ENCODE measurements at places on chromosomes 16 and 17. TPM values are rescaled to one million over a fixed set of nuclear protein-coding genes. Genes with fewer than 3 reads are reported as not detected.

GRCh38 chr17:12922120-12922519, 95.7 kb downstream of the ELAC2 start:
- DNase-seq, result no peak

DNA sequence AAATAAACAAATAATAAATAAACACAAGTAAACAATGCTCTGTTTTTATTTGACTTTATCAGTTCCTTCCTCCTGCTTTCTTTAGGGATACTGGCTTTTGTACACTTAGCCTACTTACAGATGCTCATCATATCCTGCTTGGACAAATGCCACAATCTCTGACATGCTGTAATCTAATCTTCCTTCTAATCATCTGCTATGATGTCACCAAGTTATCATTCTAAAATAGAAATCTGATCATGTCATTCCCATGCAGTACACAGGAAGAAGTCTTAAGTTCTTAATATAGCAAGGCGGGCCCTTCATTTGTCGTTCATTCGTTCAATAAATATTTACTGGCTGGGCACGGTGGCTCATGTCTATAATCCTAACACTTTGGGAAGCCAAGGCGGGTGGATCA, 9.1 kb upstream of the UBB start:
- DNase-seq, result no peak

PIK3R6 gene
- 0.14 TPM for polyA plus RNA-seq

DNA sequence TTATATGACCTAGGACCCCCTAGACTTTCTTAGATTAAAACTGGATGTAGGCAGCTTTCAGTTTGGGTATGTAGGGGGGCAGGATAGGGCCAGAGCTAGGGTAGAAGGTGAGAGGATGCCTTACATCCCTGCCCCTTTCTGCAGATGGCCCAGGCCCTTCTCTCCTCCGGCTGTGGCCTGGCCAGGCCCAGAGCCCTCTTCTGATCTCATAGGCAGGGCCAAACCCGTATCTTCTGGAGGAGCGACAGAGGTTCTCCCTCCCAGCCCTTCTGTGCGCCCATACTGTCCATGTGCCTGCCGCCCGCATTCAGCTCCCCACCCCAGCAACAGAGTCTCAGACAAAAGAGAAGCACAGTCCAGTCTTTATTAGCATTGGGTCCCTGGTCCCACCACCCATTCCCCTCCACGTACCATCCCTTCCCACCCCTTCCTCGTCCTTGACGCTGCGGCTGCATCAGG, 2.0 kb upstream of the TSPOAP1 start:
- no peak for DNase-seq

DNA sequence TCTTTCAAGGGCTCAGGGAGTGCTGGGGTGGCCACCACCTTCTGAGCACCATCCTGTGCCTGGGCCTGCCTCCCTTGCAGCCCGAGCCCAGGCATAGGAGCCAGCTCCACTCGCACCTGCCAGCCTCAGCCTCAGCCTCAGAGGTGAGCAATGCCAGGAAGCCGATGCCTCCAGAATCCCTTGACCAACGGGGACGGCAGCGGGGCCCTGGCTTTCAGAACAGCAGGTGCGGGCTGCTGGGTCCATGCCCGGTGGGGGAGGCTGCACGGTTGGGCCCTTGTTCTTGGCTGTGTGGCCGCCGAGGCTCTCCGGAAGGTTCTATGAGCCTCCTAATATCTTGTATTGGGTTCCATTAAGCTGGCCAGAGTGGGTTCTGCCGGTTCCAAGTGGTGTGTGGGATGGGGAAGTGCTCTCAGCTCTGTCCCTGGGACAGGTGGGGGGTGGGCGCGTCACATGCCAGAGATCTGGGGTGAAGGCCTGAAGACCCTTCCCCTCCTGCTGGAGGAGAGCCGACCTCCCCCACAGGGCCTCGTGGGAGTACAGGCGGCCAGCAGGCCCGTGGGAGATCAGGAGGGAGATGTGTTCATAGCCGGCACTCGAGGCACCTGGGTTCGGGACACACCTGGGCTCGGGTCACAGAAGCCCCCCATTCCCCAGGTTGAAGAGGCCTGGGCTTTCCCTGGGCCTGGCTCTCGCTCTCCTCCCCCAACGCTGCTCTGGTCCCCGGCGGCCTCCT, 27.0 kb downstream of the NPTX1 start:
- no peak for DNase-seq

DNA sequence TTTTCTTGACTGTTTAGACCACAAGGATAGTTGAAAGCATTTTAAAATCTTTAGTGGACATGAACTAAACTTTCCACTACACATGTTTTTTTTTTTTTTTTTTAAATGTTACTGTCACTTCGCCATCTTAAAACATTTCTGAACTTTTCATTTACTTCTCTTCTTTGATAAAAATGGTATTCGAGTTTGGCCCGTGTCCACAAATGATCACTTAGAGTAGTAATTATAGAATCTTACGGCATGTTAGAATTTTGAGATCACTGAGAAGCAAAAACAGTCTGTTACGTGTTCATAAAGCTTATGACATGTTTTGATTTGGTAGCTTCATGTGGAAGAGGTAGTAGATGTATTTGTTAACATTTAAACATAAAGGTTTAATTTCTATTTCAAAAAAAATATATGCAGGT, 1.1 kb downstream of the NSRP1 start:
- no peak for DNase-seq

GRCh38 chr16:64425381-64425780, 696.5 kb downstream of the CDH11 start:
- no peak for DNase-seq

- DNase-seq, result no peak
Observed at GRCh38 chr17:53527473-53527872, 295.3 kb upstream of the KIF2B start.

DNA sequence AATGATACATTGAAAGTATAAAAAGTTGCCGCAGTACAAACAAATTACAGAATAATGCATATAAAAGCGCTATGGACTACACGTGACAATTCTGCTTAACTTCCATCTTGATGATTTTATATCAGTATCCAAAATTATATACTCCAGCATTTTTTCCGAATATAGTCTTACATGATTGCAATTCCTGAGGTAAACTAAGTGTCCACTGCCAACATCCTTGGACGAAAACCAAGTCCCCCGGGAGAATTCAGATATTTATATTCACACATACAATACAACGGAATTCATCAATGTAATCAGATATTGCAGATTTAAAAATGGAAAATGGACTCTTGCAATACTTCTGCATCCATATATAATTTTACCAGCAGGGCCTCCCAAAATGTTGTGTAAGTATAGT, 8.9 kb upstream of the MYH11 start:
- DNase-seq, result no peak

DNA sequence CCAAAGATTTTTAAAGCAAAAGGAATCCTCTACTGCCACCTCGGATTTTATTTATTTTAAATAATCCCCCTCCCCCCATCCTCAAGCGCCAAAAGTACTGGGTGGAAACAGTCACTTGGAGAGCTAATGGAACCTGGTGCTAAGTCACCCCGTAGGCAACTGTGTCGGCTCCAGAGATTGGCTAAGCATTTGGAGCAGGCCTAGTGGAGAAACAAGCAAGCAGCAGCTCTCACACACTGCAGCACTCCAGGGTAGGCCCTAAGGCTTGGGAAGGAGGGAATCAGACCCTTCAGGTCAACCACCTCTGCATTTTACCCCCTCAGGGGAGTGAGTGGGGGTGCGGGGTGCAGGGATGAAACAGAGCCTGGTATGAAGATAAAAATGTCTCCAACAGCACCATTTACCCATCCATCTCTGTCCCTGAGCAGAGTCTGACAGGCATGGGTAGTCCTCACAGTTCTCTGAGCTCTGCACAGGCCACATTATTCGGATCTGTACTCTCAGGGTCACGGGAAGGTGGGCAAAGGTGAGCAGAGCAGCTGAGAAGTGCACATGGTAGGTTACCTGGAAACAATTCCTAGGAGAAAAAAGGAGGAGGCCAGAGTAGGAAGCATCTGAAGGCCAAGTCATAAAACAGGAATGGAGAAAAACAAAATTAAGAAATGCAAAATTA, 27.2 kb upstream of the STAC2 start:
- peak; percentile 64 for DNase-seq

GRCh38 chr17:34249061-34249460, 6.0 kb upstream of the CCL2 start:
- no peak for DNase-seq

C17orf50 gene
- 0.74 TPM for polyA plus RNA-seq

DNA sequence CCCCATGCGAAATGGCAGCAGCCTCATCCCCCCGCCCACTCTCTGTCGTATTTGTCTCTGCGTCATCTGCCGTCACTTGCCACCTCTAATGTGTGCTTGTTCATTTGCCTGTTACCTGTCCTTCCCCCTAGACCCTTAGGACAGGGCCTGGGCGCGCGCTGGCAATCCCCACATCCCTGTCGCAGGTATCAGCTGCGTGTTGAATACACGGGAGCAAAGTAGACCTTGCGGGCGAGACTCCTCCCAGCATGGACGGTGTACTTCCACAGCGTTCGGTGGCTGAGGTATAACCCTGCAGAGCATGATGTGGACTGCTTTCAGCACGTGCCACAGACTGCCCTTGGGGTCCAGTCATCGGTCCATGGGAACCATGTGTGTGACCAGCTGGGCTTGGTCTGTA, 170.1 kb upstream of the CHMP6 start:
- DNase-seq, result no peak

GRCh38 chr16:78784771-78785170, 685.3 kb downstream of the WWOX start:
- no peak for DNase-seq

FZD2 gene
- 6.1 TPM for polyA plus RNA-seq

MTSS2 gene
- 1.9 TPM for polyA plus RNA-seq

CACNG1 gene
- not detected for polyA plus RNA-seq

DNA sequence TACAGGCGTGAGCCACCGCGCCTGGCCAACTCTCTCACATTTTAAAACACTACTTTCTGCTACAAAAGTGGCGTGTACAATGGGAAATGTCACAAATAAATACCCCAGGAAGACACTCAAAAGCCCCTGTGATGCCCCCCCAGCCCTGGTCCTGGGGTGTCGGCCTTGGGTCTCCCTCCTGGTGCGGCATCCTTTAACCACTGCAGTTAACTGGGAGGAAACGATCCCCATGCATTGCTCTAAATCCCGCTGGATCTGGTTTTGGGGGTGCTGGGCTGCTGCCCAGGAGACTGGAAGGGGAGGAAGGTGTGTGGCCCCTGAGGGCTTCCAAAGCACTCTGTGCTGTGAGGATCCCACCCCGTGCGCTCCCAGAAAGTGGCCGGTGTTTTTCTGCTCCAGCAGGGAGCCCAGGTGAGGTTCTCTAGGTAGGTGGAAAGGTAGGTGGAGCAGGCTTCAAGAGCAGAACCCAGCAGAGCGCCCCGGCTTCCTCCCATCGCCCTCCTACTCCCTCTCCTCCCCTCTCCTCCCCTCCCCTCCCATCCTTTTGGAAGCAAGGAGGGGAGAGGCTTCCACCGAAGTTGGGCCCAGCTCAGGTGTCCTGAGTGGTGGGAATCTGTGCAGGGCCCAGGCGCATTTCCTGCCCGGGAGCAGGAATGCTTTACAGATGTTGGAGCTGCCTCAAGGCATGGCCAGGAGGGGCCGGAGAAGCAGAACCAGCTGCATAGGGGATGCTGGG, 363.3 kb downstream of the SEC14L1 start:
- DNase-seq, result peak; percentile 84

- DNase-seq, result no peak
Observed at GRCh38 chr17:36149296-36149820, 27.1 kb downstream of the TBC1D3B start.

DNA sequence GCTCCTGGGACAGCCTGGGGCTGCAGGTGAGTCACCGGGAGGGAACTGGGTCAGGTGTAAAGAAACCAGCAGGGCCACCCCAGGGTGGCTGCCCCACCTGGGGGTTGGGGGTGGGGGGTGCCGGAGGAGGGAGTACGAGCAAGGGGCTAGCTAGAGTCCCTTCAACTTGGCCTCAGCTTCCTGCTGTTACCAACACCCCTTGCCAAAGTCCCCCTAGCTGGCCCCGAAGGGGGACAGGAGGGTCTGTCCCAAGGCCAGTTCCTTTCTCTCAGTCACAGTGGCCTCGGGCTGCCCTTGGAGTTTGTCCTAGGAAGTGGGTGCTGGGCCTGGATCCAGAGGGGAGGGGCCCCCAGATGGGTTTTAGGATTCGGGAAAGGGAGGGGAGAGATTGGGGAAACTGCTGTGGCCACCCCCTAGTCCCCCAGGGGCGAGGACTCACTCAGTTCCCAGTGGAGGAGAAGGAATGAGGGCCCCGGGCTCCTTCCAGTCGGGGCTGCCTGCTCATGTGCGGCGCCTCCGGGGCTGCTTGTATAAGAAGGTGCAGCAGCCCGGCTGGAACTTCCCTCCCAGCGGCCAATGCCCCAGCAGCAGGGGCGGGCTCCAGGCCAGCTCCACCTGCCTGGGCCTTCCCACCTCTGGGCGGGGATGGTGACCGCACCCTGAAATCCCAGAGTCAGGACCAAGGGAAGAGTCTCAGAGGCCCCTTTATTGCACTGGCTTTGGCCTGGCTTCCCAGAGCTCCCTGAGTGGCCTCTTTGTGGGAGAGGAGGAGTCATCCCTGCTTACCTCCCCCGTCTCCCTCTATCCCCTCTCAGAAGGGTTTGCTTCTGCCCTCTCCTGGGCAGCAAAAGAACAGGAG, 7.3 kb downstream of the ARHGAP27 start:
- peak; percentile 93 for DNase-seq

DNA sequence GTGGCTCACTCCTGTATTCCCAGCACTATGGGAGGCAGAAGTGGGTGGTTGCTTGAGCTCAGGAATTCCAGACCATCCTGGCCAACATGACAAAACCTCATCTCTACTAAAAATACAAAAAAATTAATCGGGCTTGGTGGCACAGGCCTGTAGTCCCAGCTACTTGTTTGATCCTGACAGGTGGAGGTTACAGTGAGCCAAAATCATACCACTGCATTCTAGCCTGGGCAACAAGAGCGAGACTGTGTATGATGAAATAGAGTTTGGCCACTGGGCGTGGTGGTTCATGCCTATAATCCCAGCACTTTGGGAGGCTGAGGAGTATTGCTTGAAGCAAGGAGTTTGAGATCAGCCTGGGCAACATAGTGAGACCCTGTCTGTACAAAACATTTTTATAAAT, 173.3 kb downstream of the TANC2 start:
- DNase-seq, result no peak

GRCh38 chr16:1762196-1762878, 9.0 kb downstream of the NME3 start:
- no peak for DNase-seq

CLEC19A gene
- polyA plus RNA-seq, result 0.26 TPM

TNP2 gene
- not detected for polyA plus RNA-seq

KRTAP9-3 gene
- not detected for polyA plus RNA-seq

Measured in GM23338 (cell line).